Iris pigment epithelial cell (primary cell): ENCODE measurements at places on chromosomes 3 and 15.
A peak's percentile ranks its signal among the peaks of the same experiment; 100 is the strongest.

DNA sequence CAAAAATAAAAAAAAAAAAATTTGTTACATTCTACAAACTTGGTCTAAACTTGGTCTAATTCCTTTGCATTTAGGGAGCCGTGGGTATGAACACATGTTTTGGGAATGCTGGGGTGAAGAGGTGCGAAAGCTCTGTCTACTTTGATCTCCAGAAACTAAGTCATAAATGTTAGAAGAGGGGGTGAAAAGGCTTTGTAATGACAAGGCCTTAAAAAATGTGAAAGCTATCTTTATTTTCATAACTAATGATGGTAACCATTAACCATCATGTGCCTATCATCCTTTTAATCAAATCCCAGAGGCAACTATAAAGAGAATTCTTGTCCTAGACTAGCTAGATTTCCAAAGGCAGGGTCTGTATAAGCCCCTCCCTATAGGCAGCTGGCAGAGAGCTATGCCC lies 60.9 kb downstream of the PRICKLE2 start:
- no peak for DNase-seq

DNA sequence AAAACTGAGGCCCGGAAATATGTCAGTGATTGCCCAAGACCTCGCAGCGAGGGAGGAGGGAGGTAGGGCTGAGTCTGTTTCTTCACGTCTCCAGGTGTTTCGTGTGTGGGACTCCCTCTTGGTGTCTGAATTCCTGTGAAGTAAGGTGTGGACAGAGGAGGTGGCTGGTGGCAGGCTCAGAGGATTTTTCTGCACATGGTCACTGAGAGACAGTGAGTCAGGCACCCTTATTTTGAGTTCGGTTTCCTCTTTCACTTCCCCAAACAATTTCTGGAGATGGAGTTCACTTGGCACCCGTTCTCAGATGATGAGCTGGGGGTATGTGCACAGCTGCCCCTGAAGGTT lies 46.3 kb upstream of the VPS8 start:
- no peak for DNase-seq

DNA sequence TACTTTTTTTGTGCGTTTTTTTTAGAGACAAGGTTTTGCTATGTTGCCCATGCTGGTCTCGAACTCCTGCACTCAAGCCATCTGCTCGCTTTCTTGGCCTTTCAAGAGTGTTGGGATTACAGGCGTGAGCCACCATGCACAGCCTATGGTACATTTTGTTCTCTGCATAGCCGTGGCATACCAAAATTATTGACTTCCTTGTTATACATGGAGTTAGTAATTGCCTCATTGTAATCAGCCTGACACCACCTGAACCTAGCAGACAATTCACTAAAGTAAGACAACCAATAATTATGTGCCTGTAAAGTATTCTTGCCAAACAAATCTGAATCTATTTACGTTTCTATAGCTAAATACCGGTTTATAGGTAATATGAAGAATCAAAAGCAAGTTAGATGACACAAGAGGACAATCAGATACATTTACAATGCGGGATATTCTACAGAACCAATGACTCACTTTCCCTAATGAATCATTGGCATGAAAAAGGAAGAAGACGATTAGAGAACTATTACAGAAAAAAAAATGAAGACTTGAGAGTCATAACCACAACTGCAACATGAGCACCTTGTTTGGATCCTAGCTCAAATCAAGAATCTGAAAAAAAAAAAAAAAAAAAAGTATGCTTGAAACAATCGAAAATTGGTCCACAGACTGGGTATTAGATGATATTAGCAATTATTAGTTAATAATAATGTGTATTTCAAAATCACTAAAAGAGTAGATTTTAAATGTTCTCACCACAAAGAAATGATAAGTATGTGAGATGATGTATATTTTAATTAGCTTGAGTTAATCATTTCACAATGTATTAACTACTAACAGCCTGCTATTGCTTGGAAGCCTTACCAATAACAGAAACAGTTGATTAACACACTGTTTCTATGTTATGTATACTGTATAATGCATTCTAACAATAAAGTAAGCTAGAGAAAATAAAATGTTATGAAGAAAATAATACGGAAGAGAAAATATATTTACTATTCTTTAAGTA lies 7.1 kb downstream of the GUCA1C start:
- peak; percentile 73 for DNase-seq

DNA sequence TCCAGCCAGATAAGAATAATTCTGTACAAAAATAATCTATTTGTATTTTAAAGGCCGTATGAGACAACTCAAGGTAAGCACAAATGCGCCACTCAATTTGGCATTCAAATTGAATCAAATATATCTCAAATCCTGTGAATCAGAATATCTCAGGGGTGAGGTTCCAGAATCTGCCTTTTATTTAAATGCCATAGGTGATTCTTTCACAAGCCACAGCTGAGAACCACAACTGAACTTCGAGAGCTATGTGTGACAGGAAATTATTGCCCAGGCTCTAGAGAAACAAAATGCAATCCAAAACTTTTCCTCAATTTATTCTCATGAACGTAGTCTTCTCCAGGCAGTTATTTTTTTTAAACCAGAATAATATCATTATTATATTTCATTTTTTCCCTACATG lies 11.9 kb downstream of the ATP8B4 start:
- DNase-seq: no peak

- no peak for DNase-seq
Observed at GRCh38 chr3:55935241-55935640, 448.1 kb upstream of the WNT5A start.

DNA sequence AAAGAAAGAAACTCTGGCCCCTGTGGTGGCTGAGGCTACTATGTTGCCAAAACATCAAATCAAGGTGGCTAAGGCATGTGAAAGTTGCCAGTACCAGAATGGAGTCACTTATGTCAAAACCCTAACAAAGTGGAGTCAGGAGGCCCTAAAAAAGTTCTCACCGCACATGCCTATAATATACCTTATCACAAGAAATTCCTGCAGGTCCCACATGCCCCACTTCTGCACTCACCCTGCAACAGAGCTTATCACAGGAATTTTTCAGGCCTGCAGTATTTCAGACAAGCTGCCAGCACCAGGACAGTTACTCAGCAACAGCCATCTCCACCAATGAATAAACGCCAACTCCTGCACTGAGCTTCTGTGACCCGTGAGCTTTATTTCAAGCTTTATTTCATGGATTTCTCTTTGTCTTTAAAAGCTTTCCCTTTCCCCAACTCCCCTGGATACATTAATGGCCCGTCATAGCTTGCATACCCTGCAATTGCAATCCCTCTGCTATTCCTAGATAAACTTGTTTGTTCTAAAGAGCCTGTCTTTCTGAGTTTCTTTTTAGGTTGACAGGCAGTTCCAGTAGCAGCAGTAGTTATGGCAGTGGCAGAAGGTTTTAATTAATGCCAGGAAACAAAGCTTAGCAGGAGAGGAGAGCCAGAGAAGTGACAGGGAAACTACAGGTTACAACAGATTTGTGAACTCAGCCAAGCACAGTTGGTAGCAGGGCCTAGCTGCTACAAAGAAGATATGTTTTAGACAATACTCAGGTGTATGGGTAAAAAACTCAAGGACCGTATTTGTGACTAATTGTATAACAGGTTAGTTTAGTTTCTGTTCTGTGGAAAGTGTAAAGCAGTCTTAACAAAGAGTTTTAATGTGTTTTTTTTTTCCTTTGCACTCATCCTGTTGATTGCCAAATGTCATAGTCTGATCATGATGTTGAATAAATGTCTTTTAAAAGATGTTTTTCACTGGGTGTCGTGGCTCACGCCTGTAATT lies 15.9 kb upstream of the TMEM42 start:
- peak; percentile 83 for DNase-seq

DNA sequence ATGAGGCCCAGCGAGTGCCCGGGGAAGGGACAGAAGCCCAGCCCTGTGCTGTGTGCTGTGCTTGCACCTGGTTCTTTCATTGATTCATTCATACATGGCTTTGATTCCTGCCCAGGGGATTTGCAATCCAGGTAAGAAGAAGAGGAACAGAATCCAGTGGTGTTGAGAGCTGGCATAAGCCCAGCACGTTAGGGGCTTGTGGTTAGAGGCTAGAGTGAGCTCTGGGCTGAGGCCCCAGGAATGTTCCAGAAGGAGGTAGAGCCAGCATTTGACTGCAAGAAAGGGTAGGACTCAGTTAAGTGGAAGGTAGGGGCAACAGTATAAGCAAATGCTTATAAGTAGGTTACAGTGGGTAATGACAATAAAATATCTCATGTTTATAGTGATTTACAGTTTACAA lies 2.3 kb downstream of the VWA5B2 start:
- no peak for DNase-seq

DNA sequence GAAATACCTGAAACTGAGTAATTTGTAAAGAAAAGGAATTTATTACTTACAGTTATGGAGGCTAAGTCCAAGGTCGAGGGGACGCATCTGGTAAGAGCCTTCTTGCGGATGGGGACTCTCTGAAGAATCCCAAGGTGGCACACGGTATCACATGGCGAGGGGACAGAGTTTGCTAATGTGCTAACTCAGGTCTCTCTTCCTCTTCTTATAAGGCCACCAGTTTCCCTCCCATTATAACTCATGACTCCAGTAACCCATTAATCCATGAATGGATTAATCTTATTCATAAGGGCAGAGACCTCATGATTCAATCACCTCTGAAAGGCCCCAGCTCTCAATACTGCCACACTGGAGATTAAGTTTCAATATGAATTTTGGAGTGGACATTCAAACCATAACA lies 15.7 kb downstream of the ZBED2 start:
- no peak for DNase-seq

GRCh38 chr3:193508108-193508507 lies 46.6 kb downstream of the ATP13A4 start:
- DNase-seq: no peak

DNA sequence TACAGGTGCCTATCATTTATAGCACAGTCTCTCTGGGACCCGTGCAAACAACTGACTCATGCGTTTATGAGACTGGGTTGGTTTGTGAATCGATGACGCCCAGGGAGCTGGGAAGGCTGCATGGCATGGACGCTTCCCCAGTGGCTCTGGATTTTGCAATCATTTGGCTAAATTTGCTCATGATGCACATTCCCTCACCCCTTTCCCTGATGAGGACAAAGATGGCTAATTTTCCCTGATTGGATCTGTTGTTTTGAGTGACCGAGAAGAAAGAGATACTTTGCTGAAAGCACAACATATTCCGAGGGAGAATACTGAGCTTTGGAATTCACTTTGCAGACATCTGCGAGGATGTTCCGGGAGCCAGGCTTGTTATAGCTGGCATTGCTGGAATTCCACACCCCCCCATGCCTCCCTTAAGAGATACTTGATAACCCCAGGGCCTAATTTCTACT lies 51.1 kb downstream of the CGNL1 start:
- DNase-seq: no peak

DNA sequence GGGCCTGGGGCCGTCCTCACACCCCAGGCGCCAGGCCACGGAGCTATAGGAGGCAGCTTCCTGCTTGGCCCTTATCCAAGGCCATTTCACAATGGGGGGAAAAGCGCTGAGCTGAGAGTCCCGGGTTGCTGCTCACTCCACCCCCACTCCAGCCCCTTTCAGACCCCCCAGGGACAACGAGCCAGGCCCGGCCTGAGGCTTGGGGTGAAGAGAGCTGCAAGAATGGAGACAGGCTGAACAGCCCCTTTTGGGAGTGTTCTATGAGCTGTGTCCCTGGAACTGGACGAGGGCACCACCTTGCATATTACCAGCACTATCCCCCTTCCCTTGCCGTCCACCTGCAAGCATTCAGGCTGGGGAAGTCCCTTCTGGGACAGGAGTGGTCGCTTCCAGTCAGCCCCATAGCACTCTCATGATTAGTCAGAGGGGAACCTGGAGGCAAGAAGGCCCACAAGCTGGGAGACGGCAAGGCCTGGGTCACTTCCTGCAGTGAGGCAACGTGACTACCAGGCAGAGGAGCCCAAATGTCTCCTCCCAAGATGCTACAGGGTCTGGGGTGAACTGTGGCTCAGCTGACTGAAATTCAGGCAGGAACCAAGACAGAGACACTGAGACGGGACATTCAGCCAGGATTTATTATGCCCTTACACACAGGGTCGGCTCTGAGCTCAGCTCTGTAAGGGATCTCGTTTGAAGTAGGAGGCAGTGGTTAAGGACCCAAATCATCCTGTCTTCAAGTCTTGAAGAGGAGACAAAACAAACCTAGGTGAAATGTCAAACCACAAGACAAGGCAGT lies 8.6 kb upstream of the SRP14 start:
- DNase-seq: peak; percentile 87

GRCh38 chr15:29289173-29289572 lies 19.6 kb upstream of the NSMCE3 start:
- no peak for DNase-seq

GRCh38 chr3:63662500-63662899 lies 10.0 kb downstream of the SNTN start:
- no peak for DNase-seq

DNA sequence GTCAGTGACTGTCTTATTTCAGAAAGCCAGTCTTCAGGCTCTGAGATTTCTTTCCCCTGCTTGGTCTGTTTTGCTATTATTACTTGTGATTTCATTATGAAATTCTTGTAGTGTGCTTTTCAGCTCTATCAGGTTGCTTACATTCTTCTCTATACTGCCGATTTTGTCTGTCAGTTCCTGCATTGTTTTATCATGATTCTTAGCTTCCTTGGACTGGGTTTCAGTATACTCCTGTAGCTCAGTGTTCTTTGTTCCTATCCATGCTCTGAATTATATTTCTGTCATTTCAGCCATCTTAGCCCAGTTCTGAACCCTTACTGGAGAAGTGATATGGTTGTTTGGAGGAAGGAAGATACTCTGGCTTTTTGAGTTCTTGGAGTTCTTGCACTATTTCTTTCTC lies 40.5 kb downstream of the CEP63 start:
- peak; percentile 53 for DNase-seq

DNA sequence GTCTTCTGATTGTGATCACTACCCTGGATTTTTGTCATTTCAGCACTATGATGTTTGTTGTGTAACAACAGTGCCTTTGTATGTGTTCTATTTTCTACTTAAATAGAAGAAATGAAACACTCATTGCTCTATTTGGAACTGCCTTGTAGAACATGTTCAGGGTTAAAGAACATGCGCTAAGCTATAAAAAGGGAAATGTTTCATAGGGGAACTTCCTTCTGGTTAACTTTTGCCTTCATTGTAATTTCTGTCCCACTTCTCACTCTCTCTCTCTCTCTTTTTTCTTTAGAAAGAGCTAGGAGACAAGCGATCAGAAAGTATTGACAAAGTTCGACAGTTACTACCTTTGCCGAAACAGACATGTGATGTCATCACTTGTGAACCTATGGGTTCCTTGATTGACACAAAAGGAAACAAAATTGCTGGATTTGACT lies at the start of gene P2RY12:
P2RY12 (minus strand) TSS at position 13 of the 434 bp plus-strand sequence. CDS start 45,908 bp downstream, outside the sequence.
- no peak for DNase-seq

DNA sequence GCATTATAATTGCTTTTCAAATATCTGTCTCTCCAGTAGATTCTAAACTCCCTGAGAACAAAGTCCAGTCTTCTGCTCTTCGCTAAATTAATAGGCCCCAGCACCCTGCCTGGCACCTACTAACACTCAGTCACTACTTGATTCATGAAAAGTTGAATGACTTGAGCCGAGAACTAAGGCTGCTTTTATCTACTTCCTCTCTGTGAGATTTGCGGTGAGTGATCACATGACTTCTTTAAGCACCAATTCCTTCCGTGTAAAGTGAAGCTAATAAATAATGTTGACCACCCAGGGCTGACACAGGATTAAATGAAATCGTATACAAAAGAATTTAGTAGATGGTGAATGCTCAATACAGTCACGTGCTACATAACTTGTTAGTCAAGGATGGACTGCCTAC lies 44.6 kb upstream of the PGPEP1L start:
- no peak for DNase-seq
